ENCODE measurements at places on chromosomes 16 and 17.

- no peak for DNase-seq
Measured at GRCh38 chr16:23348579-23349469, 46.7 kb downstream of the SCNN1B start.

- peak; percentile 6 for DNase-seq
Measured at GRCh38 chr17:59094861-59095530, 11.7 kb downstream of the TRIM37 start.

GRCh38 chr17:15509095-15509494 lies 41.7 kb upstream of the CDRT4 start:
- DNase-seq: no peak

DNA sequence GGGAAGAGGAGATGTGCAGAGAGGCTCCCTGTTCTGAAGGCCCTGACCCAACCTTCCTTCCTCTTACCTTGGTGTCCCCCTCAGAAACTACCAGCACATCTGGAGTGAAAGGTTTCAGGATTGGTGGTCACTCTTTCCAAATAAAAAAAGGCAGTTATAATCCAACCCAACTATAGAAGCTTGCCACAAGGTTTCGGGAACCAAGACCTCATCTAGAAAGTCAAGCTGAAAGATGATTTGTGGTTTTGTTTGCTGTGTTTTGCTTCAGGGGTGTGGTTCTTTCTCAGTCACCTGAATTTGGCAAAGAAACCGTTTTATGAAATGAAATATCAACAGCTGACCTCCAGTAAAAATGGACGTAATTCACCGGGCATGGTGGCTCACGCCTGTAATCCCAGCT lies 19.3 kb downstream of the SHMT1 start:
- DNase-seq: no peak

DNA sequence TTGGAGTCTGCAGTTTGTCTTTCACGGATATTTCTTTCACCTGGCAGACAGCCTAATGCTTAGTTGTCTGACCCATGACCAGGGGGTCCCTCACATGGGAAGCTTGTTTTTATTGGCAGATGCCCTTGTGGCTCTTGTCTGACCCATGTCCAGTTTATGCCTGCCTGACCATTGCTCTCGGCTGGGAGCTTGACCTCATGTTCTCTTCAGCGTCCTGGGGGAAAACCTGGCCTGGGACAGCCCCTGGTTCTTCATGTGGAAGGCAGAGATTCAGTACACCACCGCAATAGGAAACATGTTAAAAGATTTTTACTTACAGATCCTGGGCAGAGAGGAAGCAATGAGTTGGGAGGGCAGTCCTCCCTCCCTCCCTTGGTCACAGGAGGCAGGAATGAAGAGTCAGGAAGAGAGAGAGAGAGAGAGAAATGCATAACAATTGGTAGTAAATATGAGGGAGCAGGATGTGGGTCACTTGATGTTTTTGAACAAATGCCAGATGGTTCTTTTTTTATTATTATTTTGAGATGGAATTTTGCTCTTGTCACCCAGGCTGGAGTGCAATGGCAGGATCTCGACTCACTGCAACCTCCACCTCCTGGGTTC lies 302.7 kb upstream of the MYOCD start:
- DNase-seq: no peak

GRCh38 chr16:56163938-56164337 lies 27.4 kb upstream of the GNAO1 start:
- DNase-seq: no peak

DNA sequence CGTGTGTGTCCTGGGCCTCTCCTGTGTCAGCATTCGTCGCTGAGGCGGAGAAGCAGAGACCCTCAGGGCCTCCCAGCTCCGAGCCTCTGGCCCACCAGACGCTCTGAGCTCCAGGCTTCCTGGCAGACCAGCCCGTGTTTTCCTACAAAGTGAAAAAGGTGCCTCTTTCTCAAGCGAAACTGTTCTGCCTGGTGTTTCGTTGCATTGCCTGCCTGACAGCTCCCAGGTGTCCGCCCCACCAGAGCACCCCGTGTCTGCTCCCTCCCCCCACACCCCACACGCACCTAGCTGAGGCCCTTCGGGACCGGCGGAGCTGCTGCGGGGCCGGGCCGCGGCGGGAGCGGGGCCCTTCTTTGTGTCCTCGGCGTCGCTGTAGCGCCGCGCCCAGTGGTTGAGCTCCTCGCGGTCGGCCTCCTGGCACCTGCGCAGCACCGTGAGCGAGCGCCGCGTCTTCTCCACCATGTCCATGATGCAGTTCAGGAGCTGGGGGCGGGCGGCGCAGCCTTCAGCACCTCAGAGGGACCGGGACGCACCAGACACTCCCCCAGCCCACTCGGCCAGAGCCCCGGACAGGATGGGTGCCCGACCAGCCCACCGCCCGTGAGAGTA lies 14.7 kb upstream of the PABPN1L start:
- DNase-seq: no peak

DNA sequence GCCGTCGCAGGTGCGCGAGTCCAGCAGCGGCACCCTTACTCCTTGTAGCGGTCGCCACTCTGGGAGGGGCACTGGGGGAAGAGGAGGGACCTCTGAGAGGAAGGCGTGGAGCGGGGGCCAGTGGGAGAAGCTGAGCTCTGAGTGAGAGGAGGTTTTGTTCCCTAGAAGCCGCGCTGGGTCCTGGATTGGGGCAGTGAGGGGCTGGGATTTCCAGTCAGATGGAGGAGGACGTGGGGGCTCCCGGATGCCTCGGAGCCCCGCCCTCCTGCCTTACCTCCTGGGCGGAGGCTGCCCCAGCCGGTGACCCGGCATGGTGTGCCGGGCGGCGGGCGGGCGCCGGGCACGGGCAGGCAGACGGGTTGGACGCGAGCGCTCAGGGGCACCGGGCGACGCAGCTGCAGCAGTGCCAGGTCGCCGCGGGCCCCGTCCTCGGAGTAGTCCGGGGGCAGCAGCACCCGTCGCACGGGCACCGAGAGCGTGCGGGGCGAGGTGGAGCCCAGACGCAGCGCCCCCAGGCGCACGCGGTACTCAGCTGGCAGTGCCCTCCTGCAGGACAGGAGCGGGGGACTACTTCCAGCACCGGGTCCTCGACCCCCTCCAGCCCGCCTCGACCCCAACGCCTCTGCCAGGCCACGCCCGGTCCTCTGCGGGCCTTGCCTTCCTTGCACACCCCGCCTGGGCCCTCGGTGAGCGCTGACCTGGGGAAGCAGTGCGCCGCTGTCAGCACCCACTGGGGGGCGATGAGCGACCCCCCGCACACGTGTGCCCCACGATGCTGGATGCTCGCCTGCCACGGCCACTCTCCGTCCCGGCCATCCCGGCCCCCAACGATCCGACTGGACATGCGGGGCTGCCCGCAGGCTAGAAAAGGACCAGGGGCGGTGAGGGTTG lies 2.0 kb downstream of the PRSS33 start:
- DNase-seq: no peak

GRCh38 chr17:65629234-65629690 lies 67.8 kb upstream of the AXIN2 start:
- DNase-seq: no peak

GRCh38 chr16:74586948-74587347 lies 20.0 kb downstream of the GLG1 start:
- DNase-seq: no peak

GRCh38 chr16:7820816-7821215 lies 488.2 kb downstream of the RBFOX1 start:
- no peak for DNase-seq

DNA sequence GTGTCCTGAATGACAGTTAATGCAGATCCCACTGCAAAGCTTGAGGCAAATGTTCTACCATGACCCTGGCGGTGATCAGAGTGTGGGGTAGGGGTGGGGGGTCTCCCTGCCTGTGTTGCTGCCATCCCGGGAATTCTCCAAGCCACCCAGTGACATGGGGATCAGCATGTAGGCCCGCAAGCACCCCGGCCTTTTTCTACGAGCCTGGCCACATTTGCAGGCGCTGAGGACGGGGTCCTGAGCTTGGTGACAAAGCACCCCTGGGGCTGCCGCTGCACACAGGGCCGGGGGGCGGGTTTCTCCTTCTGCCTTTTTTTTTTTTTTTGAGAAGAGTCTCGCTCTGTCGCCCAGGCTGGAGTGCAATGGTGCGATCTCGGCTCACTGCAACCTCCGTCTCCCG lies 35.8 kb downstream of the SLC7A5 start:
- no peak for DNase-seq

GRCh38 chr16:11049396-11050059 lies 105.2 kb downstream of the CLEC16A start:
- no peak for DNase-seq

DNA sequence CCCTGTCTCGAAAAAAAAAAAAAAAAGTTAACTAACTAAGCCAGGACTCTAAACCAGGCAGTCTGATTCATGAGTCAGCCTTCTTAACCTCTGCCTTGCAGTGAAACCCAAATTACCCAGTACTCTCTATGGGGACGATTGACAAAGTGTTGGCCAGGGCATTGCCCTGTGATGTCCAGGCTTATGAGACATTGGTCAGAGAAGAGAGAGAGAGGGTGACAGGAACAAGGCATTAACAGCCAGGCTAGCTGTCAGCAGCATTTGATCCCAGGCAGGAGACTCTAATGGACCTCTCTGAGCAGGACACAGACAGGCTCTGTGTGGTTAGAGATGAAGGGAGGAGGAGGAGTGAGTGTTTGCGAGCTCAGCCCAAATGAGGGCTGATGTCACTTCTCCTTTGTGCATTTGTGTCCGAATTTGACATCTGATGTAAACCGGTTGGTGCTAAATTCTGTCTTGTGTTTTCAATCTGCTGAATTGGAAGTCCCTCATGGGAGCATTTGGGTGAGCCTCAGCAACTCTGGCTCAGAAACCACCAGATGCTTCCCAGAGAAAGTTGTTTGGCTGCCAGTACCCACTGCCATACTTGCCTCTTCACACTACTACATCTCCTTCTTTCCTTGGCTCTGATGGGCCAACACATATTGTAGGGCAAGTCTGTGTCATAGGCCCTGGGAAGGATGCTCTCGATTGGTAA lies 4.3 kb upstream of the MYL4 start:
- no peak for DNase-seq

- DNase-seq: peak; percentile 66
Measured at GRCh38 chr16:27795992-27796614, 246.2 kb downstream of the KATNIP start.

DNA sequence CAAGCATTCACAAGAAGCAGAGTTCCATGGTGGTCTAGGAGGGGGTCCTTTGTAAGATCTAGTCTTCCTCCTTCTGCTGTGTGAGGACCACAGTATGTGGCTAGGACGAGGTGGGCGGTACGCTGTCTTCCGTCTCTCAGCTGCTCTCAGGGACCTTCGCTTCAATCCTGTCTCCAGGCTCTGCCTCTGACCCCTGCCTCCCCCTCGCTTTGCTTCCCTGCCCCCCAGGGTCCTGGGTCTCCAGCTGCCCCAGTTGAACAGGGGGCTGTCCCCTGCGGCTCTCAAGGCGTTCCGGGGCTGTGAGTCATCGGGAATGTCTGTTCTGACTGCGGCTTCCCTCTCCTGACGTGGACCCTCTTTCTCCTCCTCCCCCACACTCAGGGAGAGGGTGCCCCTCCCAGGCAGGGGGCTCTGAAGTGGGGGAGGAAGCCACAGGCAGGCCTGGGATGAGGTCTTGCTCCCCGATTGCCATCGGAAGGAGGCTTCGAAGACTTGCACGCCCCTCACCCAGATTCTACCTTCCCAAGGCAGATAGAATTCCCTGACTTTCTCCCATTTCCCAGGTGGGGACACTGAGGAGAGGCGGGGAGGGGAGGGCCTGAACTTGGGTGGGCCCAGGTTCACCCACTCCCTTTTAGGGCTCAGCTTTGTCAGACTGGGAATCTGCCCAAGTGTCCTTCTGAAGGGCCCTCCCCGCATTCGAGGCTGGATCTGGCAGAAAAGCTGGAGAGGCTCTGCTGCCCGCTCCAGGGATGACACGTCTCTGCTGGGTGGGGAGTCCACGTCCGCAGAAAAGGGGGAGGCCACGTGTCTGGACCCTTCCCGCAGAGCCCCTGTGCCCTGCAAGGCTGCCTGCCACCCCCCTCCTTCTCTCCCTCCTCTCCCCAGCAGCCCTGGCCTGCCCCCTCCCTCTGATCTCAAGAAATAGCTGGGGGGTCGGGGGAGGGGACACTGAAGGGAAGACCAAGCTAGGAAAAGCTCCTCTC lies 9.1 kb upstream of the COL1A1 start:
- DNase-seq: no peak

DNA sequence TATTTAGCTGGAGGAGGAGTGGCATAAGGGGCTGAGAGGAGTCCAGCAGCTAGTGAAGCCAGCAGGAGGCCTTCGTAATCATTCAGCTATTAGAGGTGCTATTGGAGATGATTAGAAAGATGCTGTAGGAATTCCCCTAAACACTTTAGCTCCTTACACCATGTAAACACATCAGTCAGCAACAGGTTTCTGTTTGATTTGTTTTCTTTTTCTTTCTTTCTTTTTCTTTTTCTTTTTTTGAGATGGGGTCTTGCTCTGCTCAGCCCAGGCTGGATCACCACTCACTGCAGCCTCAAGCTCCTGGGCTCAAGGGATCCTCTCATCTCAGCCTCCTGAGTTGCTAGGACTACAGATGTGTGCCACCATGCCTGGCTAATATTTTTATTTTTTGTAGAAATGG lies 10.6 kb upstream of the SEPHS2 start:
- no peak for DNase-seq

DNA sequence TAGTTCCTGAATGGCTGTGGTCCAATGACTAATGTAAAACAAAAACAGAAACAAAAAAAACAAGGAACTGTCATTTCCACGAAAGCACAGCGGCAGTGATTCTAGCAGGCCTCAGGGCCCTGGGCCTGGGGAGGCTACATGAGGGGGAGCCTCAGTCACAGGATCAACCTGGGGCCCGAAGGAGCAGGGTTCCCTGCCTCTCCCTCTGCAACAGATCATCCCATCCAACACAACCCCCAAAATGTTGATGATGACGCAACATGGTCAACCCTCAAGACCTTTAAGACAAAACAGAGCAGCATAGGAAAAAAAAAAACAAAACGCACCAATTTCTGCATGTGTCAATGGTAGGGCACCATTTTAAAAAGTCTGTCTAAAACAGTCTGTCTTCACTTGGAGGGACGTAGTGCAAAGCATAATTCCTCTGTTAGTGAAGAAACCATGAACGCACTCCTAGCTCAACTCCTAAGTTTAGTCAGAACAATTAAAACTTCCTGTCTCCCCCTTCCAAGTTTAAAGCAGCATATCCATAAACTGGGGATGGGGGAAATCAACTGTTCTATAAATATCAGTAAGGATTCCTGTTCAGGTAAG lies 32.3 kb downstream of the AXIN2 start:
- DNase-seq: no peak
